ENCODE measurements at places on chromosomes 11 and 22.
A peak's percentile ranks its signal among the peaks of the same experiment; 100 is the strongest.

- no peak for DNase-seq
Measured at GRCh38 chr22:19483481-19484244, 3.9 kb downstream of the CDC45 start.

DNA sequence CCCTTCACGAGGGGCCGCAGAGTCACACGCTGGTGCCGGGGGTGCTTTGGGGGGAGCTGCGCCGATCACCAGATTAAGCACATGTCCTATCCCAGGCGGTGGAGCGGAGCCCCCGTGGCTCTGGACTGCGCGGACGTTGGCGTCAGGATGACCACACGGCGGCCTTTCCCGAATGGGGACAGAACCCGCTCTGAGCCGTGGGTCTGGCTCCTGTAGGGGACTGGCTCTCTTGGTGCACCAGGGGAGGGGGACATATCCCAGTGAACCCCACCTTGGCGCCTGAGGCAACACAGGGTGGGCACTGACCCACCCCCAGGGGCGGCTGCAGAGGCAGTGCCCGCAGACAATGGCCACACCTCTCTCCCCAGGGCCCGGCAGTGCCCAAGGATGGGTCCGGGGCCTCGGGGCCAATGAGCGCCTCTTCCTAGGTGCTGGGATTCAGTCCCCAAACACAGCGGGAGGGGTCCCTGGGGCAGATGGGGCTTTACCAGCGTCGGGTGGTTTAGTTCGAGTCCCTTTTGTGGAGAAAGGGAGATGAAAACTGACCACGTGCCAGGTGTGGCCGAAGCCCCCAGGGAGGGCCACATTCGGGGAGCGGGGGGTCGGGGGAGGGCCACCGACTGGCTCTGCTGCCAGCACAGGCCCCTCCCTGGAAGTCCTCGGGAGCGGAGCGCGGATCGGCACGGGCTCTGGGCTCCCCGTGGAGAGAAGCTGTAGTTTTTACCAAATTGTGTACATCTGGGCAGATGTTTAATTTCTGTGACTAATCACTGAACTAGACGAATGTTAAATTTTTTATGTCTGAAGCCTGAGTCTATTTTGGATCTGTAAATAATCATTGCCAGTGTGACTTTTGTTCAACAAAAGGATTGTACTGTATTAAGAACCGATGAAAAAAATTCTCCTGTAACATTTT lies 58.9 kb downstream of the GRAMD4 start:
- DNase-seq = peak; percentile 40

- no peak for DNase-seq
Measured at GRCh38 chr11:79481795-79482194, 41.0 kb upstream of the TENM4 start.

GRCh38 chr11:34353881-34354280 lies 3.9 kb downstream of the ABTB2 start:
- no peak for DNase-seq

- DNase-seq = no peak
Measured at GRCh38 chr22:47192651-47193437, 430.4 kb downstream of the TBC1D22A start.

GRCh38 chr11:96481204-96481603 lies 91.4 kb downstream of the JRKL start:
- no peak for DNase-seq

DNA sequence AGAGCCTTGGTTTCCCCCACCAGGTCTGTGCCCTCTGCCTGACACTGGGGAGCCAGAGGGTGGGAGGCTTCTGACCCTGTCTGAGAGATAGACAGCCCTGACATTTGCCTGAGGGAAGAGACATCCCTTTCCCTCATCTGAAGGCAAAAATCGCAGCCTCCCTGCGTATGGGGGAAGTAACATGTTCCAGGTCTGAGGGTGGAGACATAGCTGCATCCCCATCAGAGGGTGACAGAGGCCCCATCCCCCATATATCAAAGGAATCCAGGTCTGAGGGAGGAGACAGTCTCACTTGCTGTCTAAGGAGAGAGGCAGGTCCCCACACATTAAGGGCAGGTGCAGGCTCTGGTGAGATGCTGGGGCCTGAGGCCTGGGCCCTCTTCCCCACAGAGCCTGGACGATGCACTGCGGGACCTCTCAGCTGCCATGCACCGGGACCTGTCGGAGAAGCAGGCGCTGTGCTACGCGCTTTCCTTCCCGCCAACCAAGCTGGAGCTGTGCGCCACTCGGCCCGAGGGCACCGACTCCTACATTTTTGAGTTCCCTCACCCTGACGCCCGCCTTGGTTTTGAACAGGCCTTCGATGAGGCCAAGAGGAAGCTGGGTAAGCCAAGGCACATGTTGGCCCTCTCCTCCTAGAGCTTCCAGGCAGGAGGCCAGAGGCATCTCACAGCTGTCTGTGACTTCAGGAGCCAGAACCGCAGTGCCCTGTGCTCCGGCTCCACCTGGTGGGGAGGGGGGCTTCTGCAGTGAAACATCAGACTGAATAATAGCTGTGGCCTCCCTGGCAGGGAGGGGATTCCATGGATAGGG lies 16.1 kb upstream of the RELT start:
- peak; percentile 41 for DNase-seq

DNA sequence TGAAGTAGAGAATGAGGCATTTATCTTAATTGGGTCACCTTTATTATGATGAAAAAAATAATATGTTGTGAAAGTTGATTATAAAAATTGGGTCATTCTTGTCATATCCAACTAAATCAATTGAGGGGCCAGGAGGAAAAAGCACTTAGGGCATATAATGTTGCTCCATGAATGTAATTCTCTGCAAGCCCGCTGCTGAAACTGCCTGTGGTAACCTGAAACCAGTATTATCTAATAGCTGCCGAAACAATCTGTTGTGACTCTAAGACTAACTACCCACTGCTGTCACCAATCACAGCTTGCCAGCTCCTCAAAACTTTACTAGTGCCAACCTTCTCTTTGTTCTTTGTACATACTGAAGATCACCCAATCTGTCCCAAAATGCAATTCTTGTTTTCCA lies 115.8 kb downstream of the ATG16L2 start:
- DNase-seq = peak; percentile 27

DNA sequence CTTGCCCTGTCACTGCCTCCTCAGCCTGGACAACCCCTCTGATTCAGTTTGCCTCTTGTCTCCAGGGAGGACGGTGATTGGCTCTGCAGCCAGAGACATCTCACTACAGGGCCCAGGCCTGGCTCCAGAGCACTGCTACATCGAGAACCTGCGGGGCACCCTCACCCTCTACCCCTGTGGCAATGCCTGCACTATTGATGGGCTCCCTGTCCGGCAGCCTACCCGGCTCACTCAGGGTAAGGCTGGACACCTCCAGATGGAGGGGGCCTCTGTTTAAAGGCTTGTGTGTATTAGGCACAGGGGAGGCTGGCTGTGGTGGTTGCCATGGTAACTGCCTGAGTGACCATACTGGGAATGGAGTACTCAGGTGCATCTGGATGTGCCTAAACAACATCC lies 8.6 kb downstream of the PHLDB1 start:
- no peak for DNase-seq

- no peak for DNase-seq
Measured at GRCh38 chr11:32311346-32312065, 123.8 kb downstream of the WT1 start.

- DNase-seq = no peak
Measured at GRCh38 chr11:121670266-121670665, 217.5 kb upstream of the SORL1-AS1 start.

All from fibroblast of upper back skin (primary cell).